Occipital lobe (tissue), 3 donors: ENCODE measurements at places on chromosomes 13 and 19. TPM values are rescaled to one million over a fixed set of nuclear protein-coding genes. Genes with fewer than 3 reads are reported as not detected.

GRCh38 chr13:75312884-75313520 is 169.0 kb downstream of the TBC1D4 start:
- no peak for DNase-seq

DNA sequence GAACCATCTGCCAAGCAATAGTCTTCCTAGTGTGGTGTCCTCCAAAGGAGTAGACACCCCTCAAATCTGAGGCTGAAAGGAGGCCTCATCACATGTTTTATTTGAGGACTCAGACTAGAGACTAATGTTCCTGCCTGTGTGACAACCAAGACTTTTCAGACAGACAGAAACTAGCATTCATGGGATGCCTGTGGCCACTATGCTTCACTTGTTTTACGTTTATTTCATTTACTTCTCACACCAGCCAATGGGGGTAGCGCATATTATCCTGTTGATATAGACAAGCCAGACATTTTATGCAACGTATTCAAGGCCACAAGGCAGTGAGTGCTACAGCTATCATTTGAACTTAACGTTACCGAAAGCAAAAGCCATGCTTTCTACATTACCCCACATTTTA is 391.7 kb upstream of the HTR2A start:
- DNase-seq = no peak

- no peak for DNase-seq
These were observed 260.0 kb downstream of the NDFIP2 start for GRCh38 chr13:79740991-79741390.

DNA sequence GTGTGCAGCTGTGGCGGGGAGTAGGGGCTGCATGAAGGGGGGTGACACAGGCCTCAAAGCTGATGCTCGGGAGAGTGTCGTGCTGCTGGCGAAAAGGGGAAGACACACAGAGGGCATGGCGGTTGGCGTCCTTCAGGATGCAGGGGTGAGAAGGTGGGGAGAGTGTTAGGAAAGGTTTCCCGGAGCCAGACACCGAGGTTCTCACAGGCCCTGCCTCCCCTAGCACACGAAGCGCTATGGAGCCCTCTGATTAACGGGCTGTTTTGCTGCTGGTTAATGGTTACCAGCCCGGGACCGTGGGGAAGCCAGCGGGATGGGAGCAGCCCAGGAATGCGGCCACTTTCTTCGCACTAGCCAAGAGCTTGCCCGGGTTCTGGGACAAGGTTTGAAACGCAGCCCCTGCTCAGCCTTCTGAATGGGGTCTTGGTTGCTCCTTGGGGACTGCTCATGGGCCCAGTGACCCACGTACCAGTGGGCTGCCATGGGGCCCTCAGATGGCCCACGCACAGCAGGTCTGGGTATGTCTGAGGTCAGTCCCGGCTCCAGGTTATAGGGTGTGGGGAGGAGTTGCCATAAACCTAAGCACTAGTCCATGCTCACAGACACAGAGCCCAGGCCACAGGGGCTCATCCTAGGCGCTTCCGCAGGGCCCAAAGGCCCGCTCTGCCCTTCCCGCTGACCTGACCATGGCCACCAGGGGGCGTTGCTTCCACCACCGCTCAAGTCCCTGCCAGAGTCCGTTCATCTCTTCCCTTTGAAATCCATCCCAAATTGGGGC is 31.3 kb upstream of the ISYNA1 start:
- no peak for DNase-seq

DNA sequence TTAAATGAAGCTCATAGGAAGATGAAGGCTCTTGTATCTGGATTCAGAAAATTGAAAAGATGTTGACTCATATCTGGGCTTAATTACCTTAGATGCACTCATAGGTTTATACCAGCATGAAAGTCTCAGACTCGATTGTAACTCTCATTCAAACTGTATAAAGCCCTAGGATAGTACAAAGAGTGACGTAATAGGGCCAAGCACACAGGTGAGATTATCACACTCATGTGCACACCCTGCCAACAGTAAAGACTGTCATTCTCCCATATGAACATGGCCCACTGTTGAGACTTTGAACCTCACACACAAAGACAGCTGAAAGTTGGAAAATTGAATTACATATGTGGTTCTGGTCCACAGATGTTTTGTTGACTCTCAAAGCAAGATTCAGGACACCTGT is 18.0 kb upstream of the ZNF723 start:
- DNase-seq = no peak

The ZNF526 gene
- 6.4 TPM for total RNA-seq

The SULT2B1 gene
- not detected for total RNA-seq
